Calu3 (cell line): ENCODE measurements at places on chromosomes 13 and 19. TPM values are rescaled to one million over a fixed set of nuclear protein-coding genes. Genes with fewer than 3 reads are reported as not detected.

SEMA6B gene
- 0.21 and 0.34 TPM in 2 replicates for total RNA-seq

NXNL1 gene
- total RNA-seq, result not detected in 2 replicates

AMH gene
- total RNA-seq, result 3.7 and 5.0 TPM in 2 replicates

CASP14 gene
- total RNA-seq, result not detected in 2 replicates

TIMM50 gene
- 110 and 116 TPM in 2 replicates for total RNA-seq

FFAR1 gene
- total RNA-seq, result not detected in 2 replicates

TUBB4A gene
- 1.4 and 1.5 TPM in 2 replicates for total RNA-seq

DNA sequence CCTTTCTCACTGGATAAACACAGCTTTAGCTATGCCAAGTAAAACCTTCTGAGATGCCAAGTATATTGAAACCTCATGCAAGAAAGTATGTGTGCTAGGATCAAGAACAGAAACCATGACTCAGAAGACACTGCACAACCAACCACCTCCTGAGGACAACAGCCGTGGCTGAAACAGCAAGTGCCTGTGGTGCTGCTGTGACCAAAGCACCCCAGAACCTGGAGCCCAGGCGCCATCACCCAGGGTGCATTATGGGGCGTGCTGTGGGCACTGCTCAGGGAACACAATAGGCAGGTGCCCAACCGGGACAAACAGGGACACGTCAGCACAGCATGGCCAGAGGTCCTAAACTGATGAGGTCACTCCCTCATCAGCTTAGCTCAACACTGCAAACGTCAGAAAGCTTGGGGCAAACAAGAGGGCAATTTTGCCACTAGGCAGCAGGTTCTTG is 101.3 kb upstream of the SLC15A1 start:
- DNase-seq, result no peak

DNA sequence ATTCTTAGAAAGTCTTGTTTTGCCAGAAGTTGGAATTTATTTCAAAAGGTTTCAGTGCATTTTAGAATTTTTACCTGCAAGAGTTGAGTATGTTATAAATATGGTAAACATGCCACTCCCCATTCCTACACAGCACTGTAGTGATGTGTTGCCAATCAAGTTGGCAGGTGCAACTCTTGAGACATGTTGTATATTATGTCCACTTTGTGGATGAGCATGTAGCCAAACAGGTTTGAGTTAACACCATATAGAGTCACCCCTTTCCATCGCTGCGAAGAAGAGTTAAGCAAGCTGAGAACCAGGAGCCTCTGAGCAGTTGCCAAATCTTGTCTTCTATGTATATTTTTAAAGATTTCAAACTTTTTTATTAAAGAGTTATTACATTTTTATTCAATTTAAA is 359.8 kb downstream of the LMO7 start:
- DNase-seq, result no peak

DNA sequence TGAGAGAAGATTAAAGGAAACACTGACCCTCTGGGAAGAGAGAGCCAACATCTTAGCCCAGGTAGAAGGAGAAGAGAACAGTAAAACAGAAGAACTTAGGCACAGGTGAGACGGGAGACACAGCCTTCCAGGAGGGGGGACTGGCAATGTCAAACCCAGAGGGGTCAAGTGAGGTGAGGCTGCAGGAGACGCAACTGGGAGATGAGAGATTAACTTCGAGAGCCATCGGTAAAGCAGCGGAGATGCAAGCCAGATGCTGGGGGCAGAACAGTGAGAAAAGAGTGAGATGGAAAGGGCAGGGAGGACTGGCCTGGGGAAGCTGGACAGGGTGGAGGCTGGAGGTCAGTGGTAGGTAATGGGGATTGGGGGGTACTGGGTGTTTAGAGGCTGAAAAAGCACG is 5.2 kb downstream of the INSR start:
- no peak for DNase-seq

GRCh38 chr13:74647211-74647610 is 513.0 kb upstream of the KLF12 start:
- DNase-seq, result no peak

- no peak for DNase-seq
These were observed 16.6 kb upstream of the SHKBP1 start for GRCh38 chr19:40560092-40560507.

GRCh38 chr13:74243637-74244526 is 109.7 kb upstream of the KLF12 start:
- DNase-seq, result no peak

DNA sequence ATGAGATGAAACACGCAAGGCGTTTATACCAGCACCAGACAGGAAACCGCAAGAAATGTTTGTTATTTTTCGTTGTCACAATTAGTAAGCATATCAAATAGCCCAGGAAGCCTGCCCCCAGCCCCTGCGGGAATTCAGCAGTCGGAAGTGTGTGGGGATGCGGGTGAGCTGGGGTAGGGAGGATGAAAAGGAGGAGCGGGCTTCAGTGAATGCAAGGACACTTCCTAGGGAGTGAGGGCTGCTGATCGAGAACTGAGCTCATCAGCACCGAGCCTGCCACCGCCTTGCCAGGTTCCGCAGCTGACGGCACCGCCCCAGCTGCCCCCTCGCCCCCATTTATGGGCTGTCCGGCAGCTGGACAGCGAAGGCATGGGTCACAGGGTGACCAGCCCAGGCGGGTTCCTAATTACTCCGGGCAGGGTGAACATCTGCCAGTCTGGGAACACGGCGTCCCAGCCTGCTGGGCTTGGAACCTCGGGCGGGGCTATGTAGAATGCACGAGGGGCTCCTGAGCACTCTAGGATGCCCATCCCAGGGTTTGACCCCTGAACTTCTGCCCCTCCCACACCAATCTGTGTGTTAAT is 1.6 kb upstream of the BEST2 start:
- no peak for DNase-seq

DNA sequence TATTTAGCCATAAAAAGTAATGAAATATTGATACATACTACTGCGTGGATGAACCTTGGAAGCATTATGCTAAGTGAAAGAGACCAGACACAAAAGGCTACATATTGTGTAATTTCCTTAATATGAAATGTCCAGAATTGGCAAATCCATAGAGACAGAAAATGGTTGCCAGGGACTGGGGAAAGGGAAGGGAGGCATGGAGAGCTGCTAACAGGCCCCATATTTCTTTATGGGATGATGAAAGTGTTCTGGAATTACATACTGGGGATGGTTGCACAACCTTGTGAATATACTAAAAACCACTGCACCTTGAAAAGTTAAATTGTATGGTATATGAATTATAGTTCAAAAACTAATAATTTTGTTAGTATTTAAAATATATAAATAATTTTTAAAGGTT is 3.6 kb downstream of the IFT88 start:
- DNase-seq, result no peak

DNA sequence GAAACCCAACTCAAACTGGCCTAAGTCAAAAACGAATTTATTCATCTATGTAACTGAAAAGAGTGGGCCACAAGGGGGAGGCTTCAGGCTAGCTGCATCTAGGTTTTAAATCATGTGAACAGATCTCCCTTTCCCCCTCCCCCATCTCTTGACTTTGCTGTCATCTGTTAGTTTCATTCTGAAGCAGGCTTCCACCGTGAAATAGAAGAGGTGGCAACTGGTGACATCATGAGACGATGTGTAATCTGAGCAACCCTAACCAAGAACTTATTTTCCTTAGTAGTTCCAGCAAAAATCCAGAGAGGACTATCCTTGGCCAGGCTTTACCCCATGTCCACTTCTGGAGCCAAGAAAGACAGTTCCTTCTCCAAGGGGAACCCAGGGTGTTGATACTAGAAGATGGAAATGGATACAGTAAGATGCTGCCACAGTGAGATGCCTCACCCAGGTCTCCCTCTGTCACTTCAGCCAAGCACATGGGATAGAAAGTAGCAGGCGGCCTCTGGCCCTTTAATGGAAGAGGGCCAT is 9.4 kb downstream of the SAMD4B start:
- DNase-seq, result no peak

GRCh38 chr19:53055117-53055516 is 10.6 kb downstream of the ERVV-2 start:
- no peak for DNase-seq

GRCh38 chr19:17078036-17078919 is 2.7 kb downstream of the MYO9B start:
- no peak for DNase-seq
